ENCODE measurements at places on chromosomes 4 and X.

GRCh38 chr4:30847958-30848357 lies 127.8 kb downstream of the PCDH7 start:
- H3K36me3 ChIP-seq = no peaks in the 10 kb centered on the region
- no peaks in the 10 kb centered on the region for H3K4me1 ChIP-seq
- H3K27ac ChIP-seq = no peak overlapping the region
- H3K27me3 ChIP-seq = no peaks in the 10 kb centered on the region
- H3K4me3 ChIP-seq = no peak overlapping the region
- DNase-seq = no peak

- no peaks in the 10 kb centered on the region for H3K36me3 ChIP-seq
- H3K27me3 ChIP-seq = no peaks in the 10 kb centered on the region
Measured at GRCh38 chrX:71154196-71154595, 9.6 kb downstream of the NLGN3 start.

GRCh38 chr4:124931050-124931449 lies 218.5 kb upstream of the ANKRD50 start:
- no peak overlapping the region for H3K27ac ChIP-seq
- no peak for DNase-seq
- H3K4me3 ChIP-seq = no peak overlapping the region
- no peaks in the 10 kb centered on the region for H3K4me1 ChIP-seq

DNA sequence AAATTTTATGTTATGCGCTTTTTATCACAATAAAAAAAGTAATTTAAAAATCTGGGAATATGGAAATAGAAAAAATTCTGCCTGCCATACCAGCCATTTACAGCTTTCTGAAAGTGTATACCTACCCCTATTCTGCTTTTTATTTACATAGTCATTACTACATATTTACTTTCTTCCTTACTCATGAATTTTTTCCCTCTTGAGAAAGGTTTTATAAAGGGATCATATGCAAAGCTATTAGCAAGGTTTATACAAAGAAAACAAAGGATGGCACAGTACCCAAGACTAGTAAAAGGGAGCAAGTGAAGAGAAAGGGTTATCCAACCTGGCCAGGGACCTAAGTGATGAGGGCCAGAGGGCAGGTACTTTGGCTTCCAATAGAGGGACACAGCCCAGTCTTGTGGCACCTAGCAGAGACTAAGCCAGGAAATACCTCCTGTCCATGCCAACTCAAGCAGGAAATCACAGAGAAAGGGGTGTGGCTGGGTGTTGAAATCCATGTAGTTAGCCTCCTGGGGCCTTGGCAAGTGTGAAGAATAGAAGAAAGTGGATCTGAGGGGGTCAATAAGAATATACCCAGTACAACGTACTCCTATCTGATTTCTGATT lies 207.3 kb upstream of the VEGFC start:
- DNase-seq = no peak
- no peaks in the 10 kb centered on the region for H3K36me3 ChIP-seq

GRCh38 chr4:157072002-157072401 lies 3.9 kb upstream of the GLRB start:
- H3K4me3 ChIP-seq = no peak overlapping the region
- H3K27me3 ChIP-seq = peaks cover 19% of the 10 kb centered on the region
- H3K4me1 ChIP-seq = no peaks in the 10 kb centered on the region

DNA sequence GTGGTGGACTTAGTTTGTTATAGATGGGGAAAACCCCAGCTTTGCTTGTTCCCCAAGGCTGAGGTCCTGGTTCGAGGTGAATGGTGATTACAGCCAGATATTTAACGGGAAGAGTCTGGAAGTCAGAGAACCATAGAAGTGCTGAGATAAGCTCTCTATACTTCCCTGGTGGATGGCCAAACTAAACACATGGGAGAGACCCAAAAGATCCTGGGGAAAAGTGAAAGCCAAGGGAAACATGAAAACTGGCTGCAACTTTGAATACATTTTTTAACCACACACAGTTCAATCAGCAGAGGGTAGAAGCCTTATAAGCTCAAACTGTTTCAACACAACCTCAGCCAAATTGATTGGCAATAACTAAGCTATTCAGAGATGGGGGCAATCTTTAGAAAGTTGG lies 29.3 kb upstream of the SRPX start:
- H3K36me3 ChIP-seq = no peaks in the 10 kb centered on the region
- H3K27me3 ChIP-seq = no peaks in the 10 kb centered on the region
- H3K4me1 ChIP-seq = no peaks in the 10 kb centered on the region
- no peak for DNase-seq

- no peaks in the 10 kb centered on the region for H3K4me1 ChIP-seq
- DNase-seq = no peak
- H3K27me3 ChIP-seq = no peaks in the 10 kb centered on the region
- H3K27ac ChIP-seq = no peak overlapping the region
- H3K36me3 ChIP-seq = no peaks in the 10 kb centered on the region
- no peak overlapping the region for H3K4me3 ChIP-seq
Measured at GRCh38 chr4:14743601-14744000, 258.7 kb upstream of the CPEB2 start.

DNA sequence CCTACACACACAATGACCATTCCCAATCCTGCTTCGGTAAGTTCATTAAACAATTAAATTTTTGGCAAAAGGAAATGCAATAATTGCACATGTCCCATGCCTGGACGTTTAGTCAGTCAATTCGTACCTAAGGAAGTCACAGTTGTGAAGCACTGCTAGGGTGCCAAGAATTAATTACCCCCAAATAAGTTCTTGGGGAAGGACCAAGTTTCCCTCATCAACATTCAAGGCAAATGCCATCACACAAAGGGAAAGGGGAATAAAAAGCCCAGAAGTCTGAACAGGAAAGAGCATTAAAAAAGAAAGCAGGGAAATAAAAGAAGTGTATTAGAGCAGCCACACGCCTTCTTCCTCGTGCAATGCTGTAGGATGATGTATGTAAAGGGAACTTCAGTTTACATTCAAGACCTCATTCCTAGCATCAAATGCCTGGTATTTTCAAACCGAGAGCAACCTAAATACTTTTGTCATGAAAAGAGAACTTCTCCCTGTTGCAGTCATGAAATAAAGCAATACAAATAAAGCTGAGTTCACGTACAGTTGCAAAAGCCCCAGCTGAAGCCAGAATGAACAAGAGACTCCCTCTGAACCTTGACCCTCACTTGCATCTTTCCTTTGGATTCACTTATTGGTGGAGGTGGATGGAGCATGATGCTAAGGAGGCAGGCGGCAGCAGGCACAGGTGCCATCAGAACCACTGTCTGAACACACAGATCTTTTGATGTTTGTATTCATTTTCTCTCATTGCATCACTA lies 124.0 kb upstream of the PPARGC1A start:
- H3K4me3 ChIP-seq = no peak overlapping the region
- H3K27me3 ChIP-seq = no peaks in the 10 kb centered on the region
- no peaks in the 10 kb centered on the region for H3K36me3 ChIP-seq
- DNase-seq = no peak

- H3K36me3 ChIP-seq = no peaks in the 10 kb centered on the region
- DNase-seq = no peak
- no peaks in the 10 kb centered on the region for H3K4me1 ChIP-seq
- no peak overlapping the region for H3K27ac ChIP-seq
- no peaks in the 10 kb centered on the region for H3K27me3 ChIP-seq
Measured at GRCh38 chr4:22532896-22533295, 17.0 kb upstream of the ADGRA3 start.

DNA sequence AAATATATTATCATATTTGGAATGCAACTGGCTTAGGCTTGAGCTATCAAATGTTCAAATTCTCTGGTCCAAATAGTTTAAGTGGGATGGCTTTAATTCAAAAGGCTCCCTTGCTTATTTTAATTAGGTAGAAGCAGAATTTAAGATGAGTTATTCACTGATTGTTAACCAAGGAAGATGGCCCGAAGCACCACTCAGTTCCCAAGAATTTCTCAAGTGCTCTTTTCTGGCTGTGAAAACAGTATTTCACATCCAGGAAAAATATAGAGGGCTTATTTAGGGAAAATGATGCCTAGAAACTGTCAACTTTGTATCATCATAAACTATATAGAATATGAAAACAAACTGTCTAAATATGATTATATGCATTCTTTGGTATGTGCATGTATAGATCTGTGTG lies 246.5 kb upstream of the SFRP2 start:
- no peaks in the 10 kb centered on the region for H3K36me3 ChIP-seq
- H3K27ac ChIP-seq = no peak overlapping the region
- H3K27me3 ChIP-seq = no peaks in the 10 kb centered on the region
- no peak for DNase-seq

- H3K4me1 ChIP-seq = no peaks in the 10 kb centered on the region
- no peaks in the 10 kb centered on the region for H3K27me3 ChIP-seq
- no peak overlapping the region for H3K27ac ChIP-seq
- H3K36me3 ChIP-seq = no peaks in the 10 kb centered on the region
- no peak for DNase-seq
Measured at GRCh38 chr4:188297873-188298272, 158.6 kb downstream of the TRIML1 start.

GRCh38 chrX:128992107-128992971 lies 531.0 kb downstream of the SMARCA1 start:
- H3K4me3 ChIP-seq = no peak overlapping the region
- no peak for DNase-seq
- H3K27me3 ChIP-seq = no peaks in the 10 kb centered on the region

DNA sequence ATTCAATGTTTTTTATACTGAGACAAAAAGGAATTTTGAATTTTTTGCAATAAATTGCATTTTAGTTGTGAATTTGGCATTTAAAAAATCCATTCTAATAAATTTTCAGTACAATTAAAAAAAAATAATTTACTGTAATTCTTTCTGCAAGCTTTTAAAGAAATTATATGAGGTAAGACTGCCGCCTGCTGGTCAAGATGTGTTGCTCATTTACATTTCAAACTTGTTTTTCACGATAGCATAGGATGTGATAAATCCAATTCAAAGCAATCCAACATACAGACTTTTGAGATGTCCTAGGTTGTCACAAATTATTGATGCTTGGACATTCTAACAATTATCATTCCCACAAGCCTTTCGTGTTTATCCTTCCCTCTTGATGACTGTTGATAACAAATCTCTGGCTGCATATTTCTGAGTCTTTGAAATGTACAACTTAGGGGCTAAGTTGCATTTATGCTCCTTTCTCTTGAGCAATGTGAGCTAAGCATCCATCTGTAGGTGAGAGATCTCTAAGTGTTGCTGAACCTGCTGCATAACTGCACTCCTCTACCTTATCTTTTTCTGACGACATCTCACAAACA lies 21.7 kb upstream of the MFAP3L start:
- DNase-seq = peak; percentile 50
- no peaks in the 10 kb centered on the region for H3K4me1 ChIP-seq
- no peaks in the 10 kb centered on the region for H3K36me3 ChIP-seq
- H3K27me3 ChIP-seq = peaks cover 3% of the 10 kb centered on the region
- H3K4me3 ChIP-seq = no peak overlapping the region

DNA sequence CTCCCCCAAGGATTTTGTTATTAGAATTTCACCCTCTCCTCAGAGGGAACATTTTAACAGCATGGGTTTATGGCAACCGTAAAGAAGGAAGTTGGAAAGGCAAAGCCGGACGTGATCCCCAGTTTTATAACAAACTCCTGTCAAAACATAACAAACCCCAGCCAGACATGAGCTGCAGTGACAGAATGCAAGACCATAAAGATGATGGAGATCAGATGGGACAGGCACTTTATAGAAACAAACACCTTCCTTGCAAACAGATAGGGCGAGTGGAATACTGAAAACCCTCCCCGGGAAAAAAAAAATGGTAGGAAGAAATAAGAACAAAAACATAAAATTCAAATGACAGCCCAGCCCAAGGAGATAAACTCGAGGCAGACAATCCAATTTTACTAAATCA lies 281.4 kb downstream of the LDB2 start:
- H3K27me3 ChIP-seq = no peaks in the 10 kb centered on the region
- H3K27ac ChIP-seq = no peak overlapping the region
- no peaks in the 10 kb centered on the region for H3K4me1 ChIP-seq
- H3K4me3 ChIP-seq = no peak overlapping the region

DNA sequence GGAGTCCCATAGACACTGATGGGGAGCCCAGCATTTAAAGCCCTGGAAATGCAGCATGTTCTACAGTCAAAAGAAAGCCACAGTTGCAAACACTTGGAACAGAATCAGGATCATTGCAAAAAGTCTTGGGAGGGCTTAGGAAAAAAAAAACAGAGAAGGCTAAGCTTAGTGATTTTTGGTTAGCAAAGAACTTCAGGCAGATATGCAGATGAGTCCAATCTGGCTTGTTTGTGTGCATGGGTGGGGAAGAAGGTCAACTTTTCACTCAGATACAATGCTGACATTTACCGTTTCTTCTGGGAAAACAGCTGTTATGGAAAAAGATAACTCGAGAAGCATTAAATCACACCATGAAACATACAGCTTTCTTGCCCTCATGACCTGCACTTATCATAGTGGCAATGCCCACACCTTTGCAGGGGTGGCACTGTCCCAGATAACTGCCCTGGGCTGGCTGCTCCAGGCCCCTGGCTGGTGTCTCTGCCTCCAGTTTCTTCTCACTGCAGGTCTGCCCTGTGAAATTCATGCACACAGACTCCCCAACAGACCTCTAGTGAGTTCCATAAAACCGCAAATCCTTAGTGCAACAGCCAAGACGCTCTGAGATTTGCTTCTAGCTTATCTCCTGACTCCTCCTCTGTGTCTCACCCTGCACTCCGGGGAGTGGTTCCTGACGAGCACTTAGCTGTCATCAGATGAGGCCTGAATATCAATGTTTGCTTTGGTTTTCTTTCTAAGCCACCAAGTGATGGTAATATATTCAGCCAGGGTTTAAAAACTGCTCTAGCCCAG lies 99.2 kb downstream of the DRD5 start:
- H3K27ac ChIP-seq = no peak overlapping the region
- no peaks in the 10 kb centered on the region for H3K36me3 ChIP-seq
- no peaks in the 10 kb centered on the region for H3K27me3 ChIP-seq
- H3K4me1 ChIP-seq = no peaks in the 10 kb centered on the region
- no peak for DNase-seq
